ENCODE measurements at places on chromosomes 3 and 15.

DNA sequence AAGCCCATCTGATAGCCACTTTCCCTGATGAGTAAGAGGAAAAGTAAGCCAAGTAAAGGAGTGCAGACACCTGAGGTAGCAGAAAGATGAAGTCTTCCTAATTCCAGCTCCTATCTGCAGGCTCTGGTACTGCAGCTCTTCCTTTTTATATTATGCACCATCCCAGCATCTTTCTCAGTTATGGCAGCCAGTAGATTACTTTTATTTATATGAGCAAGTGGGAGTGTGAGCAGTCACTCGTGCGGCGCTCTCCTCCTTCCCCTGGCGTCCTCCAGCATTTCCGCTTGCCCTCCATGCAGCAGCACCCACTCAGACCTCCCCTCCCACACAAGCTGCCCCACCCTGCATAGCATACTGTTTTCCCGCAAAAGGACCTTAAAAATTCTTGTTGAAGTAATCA is 465.9 kb upstream of the DPPA4 start:
- DNase-seq, result no peak

DNA sequence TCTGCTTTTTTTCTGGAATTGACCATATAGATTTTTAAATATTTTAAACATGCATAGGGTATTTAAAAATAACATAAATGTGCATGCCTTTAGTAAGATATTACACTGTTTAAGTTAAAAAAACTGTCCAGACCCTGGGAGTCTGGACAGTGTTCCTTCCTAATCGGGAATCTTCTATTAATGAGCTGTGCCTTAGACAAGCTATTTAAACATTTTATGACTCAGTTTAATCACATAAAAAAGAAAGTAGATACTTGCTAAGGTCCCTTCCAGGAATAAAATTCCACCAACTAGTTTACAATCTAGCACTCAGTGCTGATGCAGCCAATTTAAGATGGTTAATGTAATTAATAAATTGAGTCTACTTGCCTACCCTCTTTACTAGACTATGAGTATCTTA is 140.4 kb upstream of the DPH6 start:
- no peak for DNase-seq

DNA sequence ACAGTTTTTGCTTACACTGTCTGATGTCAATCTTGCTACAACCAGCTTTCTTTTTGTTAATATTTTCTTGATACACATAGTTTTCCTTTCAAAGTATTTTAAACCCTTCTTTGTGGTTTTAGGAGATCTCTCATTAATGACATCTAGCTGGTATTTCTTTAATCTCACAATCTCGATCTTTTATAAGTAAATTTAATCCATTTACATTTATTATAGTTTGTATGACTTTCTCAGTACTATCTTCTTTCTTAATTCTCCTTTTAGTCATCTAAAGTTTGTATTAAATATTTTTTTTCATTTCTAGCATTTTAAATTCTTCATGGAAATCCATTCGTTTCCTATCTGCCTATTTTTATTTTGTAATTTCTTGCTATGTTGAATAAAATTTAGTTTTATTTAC is 55.4 kb downstream of the MRPL3 start:
- DNase-seq, result no peak

- no peak for DNase-seq
Measured at GRCh38 chr3:53944028-53944427, 52.4 kb upstream of the SELENOK start.

DNA sequence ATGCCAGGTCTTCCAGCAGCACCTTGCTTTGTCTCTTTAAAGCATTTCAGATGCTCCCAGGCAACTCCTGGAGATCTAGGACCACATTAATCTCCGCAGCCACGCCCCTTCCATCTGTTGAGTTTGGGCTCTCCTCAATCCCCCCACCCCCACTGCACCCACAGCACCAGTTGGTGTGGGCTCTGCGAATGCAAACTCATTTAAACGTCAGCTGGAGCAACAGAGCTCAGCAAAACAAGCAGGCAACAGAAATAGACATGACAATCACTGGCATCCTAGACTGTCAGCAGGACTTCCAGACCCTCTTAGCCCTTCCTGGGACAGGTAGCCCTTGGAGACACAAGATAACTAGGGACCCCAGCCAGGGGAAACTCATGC is 106.9 kb downstream of the LSM3 start:
- no peak for DNase-seq

- DNase-seq, result no peak
Measured at GRCh38 chr3:187777331-187777941, 32.2 kb upstream of the BCL6 start.

- DNase-seq, result no peak
Measured at GRCh38 chr3:150248888-150249681, 159.0 kb upstream of the TSC22D2 start.

DNA sequence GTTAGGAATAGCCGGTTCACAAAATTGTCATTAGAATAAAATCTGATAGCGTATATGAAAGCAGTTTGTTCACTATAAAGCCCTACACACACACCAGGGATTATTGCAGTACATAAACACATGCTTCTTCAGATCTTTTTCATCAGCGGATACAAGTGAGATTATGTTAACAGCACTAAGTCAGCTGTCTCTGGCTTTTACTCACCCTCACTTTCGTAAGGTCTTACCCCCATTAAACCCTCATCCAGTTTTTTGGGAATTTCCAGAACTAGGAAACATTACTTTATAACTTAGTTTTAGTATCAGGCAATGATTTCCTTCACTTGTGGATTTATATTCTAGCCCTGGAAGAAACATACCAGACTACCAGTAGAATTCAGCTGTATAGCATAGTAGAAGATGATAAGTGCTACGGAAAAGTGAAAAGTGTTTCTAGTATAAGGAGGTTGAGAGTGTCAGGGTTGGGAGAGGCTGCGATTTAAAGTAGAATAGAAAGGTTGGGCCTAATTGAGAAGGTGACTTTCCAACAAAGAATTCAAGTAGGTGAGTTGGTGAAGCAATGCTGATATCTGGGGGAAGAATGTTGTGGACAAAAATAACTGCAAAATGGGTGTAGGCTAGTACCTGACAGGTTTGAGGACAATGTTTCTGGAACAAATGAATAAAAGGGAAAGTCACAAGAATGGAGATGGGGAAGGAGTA is 22.7 kb downstream of the TMEM207 start:
- DNase-seq, result no peak

DNA sequence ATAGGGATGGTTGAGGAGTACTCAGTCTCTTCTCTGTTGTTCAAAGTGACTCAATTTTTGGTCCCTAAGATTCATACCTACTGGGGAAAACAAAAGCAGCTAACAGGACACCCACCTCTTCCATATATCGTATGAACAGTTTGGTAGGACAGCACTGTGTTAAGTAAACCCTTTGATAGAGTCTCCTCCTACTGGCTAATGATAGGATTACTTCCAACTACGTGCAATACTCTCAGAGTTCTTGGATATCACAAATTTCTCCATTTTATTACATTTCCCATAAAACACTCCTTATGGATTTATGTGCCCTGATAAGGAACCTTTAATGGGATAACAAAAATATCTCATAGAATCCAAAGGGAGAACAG is 200.2 kb upstream of the GOLGA6L4 start:
- DNase-seq, result no peak

- DNase-seq, result no peak
Measured at GRCh38 chr3:148711981-148712666, 14.4 kb downstream of the AGTR1 start.

DNA sequence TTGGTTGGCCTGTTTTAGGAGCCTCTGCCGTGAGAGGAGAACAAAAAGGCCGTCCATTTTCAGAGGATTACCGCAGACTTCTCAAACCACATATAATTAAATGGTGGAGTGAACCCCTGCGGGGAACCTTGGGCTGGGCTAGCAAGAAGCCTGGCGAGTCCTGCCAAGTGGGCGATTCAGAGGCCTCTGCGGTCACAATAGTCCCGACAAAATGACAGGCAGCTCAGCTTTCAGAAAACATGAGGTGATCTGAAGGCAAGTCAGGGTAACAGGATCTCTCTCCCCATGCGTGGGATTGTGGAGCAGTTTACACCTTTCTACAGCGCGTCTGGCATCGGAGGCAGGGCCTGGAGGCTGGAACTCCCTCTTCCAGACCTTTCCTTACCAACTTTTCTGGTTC is 134.8 kb downstream of the ASB7 start:
- no peak for DNase-seq

DNA sequence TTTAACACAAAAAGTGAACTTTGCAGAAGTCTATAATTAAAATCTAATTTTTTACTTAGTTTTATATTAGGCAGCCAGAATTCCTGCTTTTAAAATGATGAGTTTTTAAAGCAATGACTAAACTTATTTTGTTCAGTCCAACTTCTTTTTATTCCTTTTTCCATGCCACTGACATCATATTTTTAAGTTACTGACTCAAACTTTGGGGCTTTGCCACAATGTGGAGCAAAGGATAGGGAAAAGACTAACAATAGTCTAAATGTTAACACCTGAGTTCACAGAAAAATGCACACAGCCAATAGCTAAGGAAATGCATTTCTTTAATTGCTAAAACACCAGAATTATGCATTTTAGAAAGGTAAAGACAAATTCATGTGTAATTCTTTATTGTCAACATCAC is 647.6 kb upstream of the DPPA4 start:
- DNase-seq, result no peak

DNA sequence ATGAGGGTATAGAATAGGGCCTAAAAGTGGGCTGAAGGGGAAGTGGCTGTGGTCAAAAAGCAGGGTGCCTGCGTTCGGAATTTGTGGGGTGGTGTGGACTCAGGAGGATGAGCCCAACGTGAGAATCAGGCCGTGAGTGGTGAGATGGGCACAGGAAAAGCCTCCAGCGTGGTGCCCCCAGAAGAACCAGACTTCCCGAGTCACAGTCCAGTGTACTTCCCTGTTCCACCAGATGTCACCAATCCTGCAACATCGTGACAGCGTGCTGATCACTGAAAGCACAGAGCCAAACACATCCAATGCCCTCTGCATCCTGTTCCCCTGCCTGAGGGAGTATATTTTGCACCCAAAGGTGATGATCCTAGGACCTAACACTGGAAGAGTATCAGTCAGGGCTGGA is 20.8 kb upstream of the ACAN start:
- DNase-seq, result no peak

GRCh38 chr3:121592856-121593702 is at the start of gene FBXO40:
Gene FBXO40 (plus strand): TSS chr3:121593379. CDS start chr3:121620576, 27,197 bp downstream.
- DNase-seq, result peak; percentile 92

Measured in NCI-H1436 (cell line).